Natural killer cell (primary cell): ENCODE measurements at places on chromosomes 7 and 10. TPM values are rescaled to one million over a fixed set of nuclear protein-coding genes. Genes with fewer than 3 reads are reported as not detected.

GRCh38 chr7:151614019-151614418, 94.3 kb upstream of the RHEB start:
- no peak for DNase-seq

DNA sequence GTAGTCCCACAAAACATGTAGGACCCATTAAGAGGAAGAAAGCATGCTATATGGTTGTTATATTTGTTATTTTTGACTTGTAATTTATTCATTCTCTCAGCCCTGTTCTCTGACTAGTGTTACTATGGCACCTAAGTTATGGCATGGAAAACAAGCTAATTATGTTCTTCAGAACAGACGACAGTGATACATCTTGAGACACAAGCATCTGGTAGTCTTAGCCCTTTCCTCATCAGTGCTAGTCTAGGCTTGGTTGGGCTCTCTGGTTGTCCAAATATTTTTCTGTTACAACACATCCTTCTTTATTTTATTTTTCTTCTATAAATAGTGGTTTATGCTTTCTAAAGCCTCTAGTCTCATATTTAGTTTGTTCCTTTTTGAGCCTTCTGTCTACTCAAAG, 308.3 kb upstream of the KAT6B start:
- no peak for DNase-seq

DNA sequence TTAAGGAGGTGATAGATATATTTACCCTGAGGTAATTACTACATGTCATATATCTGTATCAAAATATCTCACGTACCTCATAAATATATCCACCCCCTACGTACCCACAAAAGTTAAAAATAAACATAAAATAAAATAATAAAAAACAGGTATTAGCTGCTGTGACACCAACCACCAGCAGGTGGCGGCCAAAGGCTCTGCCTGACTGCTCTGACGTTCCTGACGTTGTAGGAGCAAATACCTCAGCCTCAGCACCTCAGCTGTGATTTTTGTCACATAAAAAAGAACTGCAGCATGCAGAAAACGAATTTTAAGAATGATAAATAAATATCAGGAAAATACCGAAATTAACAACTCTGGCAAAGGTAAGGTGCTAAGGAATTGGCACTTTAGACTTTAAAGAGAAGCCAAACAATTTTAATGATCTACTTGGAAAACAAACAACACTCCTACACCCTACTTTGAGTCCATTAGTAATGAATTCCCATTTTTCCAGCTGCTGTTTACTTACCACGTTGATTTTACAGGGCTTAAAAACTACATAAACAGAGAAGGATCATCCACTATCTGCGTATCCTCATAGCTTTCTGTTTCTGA, 125.4 kb upstream of the TARP start:
- peak; percentile 36 for DNase-seq

DNA sequence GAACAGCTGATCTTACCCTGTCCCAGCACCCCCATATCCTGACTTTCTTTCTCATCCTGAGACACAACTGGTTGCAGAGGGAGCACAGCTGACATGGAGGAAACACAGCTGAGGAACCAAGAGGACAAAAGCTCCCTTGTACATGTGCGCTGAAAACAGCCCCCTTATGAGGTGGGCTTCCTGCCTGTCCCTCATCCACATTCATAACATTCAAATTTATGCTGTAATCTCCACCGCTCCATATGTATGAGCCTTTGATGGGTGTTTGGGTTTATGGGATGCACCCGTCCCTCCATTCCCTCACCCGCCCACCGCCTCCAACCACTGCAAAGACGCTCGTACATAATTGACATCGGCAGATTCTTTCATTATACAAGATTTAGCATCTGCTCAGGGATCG, 49.6 kb upstream of the BTRC start:
- DNase-seq = no peak

DNA sequence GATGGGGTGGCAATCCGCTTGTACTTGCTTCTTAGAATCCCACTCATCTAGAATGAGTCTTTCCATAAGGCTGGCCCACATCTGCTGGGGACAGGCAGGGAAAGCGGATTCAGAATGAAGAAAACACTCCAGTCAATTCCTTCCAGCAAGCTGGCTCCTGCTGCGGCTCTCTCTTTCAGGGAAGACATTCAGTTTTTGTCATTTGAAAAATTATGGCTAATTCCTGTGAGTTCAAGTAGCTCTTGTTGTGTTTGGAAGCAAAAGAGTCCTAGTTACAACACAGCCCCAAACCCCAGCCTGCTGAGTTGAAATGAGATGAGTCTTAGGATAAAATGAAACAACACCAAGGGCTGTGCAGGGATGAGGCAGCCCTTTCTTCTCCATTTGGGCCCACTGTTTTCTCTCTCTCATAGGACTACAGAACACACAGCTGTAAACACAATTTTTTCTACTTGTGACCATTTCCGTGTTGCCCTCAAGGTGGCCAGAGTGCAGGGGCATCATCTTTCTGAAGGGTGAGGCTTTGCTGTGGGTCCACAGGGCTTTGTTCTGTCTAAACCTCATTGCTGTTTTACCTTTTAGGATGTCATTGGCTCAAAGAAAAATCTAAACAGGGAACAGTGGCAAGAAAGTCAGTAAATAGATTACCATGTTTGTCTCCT, 90.8 kb upstream of the EEPD1 start:
- no peak for DNase-seq

- DNase-seq = no peak
Observed at GRCh38 chr10:93369588-93370164, 112.5 kb downstream of the MYOF start.

GRCh38 chr7:45178241-45179225, 20.9 kb downstream of the RAMP3 start:
- DNase-seq = no peak

- no peak for DNase-seq
Observed at GRCh38 chr7:3771906-3772305, 470.9 kb downstream of the SDK1 start.

GRCh38 chr7:9307131-9307530, 873.7 kb downstream of the NXPH1 start:
- no peak for DNase-seq

DNA sequence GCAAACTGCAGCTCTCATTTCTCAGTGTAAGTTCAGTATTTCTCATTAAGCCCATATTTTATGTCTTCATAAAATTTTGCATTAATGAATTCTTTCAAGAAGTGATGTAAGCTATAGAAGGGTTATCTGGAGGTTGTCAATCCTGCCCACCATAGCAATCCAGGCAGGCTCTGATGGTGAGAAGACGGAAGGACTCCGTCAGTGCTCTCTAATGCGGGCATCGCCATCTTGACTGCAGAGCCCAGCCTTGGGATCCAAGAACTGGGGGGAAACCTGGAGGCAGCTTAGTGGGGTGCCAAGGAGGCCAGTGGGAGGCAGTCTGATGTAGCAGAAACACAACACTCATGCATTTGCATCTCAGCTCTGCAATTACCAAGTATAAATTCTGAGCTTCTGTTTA, 707.4 kb upstream of the NRP1 start:
- DNase-seq = no peak

DNA sequence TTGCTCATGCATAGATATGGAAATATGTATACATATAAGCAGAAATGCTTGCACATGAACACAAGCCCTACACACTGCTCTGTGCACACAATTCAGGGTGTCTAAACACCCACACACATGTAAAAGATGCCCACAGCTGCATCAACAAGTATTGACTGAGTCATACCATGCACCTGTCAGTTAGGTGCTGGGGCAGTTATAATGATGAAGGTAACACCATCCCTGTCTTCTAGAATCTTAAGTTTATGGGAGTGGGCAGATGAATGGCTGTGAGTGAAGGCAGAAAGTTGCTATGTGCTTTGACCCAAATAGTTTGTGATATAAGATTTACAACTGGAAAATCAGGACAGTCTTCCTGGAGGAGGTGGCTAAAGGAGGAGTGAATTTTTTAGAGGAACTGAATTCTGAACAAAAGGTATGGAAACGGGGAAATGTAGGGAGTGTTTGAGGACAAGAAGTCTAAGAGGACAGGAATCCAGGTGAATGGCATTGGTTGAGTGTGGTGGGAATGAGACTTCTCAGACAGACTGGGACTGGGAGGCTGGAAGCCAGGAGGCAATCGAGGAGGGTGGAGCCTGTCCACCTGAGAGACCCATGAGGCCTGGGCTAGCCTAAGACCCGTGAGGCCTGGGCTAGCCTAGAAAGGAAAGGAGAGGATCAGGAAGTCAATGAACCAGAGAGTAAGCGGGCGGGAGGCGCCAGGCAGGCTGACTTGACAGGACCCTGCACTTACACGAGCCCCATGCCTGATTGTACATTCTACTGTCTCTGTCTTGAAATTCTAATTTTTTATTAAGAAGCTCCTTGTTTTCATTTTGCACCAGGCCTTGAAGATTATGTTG, 20.7 kb downstream of the POLL start:
- DNase-seq = no peak

- no peak for DNase-seq
Observed at GRCh38 chr7:82131215-82131614, 312.4 kb downstream of the CACNA2D1 start.

DNA sequence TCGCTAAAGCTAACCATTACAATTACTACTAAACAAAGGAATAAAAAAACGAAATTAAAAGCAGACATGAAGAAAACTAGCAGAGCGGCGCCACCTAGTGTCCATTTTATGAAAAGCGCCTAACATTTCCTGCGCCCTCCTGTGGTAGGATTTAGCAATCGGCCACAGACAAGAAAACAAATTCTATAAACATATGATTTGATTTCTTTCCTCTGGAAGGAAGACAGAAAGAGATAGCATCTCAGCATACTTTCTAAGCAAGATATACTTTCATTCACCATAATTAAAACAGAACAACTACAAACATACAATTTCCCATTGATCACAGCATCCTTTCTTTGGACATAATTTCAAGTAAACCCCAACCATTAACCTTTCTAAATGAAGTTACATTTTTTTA, 337.7 kb upstream of the NPVF start:
- peak; percentile 49 for DNase-seq

GRCh38 chr10:484925-485661, 204.4 kb downstream of the DIP2C start:
- no peak for DNase-seq

- DNase-seq = no peak
Observed at GRCh38 chr7:105027176-105027853, 13.3 kb downstream of the KMT2E start.

- no peak for DNase-seq
Observed at GRCh38 chr7:93719546-93719945, 145.0 kb upstream of the CALCR start.

DNA sequence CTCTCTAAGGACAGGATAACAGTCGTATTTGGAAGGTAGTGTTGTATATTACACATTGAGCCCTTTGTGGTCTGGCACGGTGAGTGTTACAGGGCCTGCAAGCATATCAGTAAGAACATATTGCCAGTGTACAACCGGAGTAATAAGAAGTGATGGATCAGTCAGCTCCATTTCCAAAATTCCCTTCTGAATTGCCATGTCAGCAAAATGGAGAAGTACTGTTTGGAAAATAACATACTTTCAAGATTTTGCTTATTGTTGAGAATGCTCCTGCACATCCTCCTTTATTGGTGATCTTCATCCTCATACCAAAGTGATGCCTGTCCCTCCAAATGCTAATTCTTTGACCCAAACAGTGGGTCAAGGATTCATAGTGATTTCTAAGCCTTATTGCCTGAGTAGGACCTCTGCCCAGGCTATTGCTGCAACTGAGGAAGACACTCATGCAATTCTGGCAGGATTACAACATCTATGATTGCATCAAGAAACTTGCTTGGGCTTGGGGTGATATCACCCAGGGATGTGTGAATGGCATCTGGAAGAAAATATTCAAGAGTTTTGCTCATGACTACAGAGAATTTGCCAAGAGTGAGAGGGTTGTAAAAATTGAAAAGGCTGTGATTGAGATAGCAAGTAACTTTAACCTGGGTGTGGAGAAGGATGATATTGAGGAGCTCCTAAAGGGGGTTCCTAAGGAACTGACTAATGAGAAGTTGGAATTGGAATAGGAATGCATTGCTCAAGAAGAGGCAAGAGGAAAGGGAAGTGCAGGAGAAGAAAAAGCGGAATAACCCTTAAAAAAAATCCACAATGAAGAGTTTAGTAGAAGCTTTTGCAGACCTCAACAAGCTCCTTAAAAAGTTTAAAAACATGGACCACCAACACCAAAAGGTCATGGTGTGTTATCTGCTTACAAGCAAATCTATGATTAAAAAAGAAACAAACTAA, 452.2 kb upstream of the SORCS1 start:
- DNase-seq = no peak

DNA sequence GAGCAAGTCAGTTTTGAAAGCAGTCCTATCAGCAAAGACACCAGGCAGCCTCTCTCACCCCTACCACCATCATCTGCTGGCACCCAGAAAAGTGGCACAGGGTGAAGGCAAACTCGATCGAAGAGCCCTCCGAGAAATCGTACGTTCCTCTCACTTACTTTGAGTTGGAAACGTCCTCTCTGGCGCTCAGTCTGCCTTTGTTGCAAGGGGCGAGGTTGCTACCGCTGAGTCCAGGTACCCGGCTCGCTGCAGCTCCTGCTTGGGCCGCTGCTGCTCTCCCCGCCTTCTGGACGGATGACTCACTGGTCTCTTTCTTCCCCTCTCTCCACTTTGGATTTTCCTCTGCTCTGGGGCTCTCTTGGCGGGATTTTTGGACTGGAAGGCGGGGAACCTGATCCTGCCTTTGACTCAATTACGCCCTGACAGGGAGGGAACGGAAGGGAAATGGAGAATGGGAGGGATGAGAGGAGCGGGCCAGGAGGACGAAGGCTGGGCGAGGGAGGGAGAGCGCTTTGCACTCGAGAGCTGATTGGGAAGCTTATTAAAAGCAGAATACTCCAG, at the start of gene PTN:
TSS of gene PTN (minus strand) at position 453 of the 561 bp plus-strand sequence. CDS start 88,760 bp downstream, outside the sequence.
- no peak for DNase-seq

GRCh38 chr10:72704117-72704516, 12.2 kb downstream of the MCU start:
- no peak for DNase-seq

DNA sequence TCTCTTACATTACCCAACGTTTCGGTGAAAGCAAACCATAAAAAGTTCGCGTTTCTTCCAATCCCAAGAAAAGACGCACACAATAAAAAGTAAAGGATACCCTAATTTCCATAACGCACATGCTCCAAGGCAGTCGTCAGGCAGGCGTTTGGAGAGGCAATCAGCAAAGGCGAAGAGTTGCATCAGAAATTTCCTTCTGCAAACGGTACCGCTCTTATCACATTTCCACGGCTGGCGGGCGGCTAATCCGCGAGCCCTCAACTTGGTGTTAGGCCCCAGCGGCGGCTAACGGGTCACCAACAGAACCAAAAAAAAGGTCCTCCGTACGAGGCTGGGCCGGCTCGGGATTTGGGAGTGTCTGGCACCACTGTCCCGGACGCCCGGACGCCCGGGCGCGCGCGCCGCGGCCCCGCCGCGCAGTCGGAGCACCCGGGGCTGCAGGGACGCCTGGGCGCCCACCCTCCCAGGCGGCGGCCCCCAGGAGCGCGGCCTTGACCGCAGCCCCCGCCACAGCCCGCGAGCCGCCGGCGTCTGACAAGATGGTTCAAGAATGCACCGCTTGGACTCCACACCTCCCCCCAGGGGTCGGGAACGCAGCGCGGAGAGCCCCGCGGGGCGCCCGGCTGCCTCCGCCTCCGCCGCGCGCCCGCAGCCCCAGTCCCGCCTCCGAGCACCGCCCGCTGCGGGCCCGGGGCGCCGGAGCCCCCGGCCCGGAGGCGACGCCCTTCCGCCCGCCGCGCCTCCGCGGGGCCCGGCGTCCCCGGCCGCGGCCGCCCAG, 9.8 kb upstream of the GRB10 start:
- no peak for DNase-seq

NKX2-3 gene
- not detected for total RNA-seq

GRID1 gene
- not detected for total RNA-seq

FGFBP3 gene
- 2.0 TPM for total RNA-seq

ITPRID1 gene
- not detected for total RNA-seq

ZNF32 gene
- total RNA-seq = 26.2 TPM

HOXA10 gene
- 2.2 TPM for total RNA-seq

HYAL4 gene
- total RNA-seq = not detected

INA gene
- total RNA-seq = not detected

CLCN1 gene
- 0.16 TPM for total RNA-seq

PPP1R17 gene
- not detected for total RNA-seq

CCDC136 gene
- 17.5 TPM for total RNA-seq
